ENCODE measurements at places on chromosomes 5 and 9.

DNA sequence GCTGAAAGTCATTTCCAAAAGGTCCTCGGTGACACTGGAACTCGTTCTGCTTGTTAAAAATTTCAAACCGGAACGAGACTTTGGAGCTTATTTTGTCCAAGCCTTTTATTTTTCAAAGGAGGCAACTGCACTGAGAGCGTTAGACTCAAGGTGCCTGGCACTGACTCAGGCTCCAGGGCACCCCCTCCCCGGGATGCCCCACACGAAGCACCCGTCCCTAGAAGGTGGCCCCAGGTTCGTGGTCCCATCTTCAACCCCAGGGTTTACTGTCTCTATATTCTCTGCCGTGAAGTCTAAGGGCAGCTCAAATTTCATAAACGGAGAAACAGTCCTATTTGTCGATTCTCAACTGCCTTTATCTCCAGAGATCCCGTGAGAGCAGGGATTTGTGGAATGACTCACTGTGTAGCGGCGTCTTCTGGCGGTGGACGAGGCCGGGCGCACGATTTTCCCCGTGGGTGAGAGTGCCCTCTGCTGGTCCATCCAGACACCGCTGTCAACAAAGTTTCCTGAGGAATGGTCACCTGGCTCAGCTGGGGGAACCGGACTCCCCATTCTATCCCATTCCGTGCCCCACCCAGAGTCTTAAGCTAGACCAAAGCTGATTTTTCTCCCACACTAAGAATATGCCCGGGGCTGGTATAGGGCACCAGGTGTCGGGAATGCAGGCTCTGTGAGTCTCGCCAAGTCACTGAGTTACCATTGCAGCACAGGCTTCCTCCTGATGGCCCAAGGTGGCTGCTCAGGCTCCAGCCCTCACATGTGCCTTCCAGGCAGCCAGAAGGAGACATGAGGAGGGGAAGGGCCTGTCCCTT lies 27.1 kb upstream of the SLC6A19 start:
- DNase-seq, result peak; percentile 28

- DNase-seq, result no peak
Measured at GRCh38 chr9:13963005-13963653, 350.8 kb downstream of the NFIB start.

- no peak for DNase-seq
Measured at GRCh38 chr5:141172381-141173204, at the start of gene PCDHB7. Gene PCDHB7, plus strand, starts transcription at chr5:141172644. Its CDS starts 192 bp downstream, at chr5:141172836.

- no peak for DNase-seq
Measured at GRCh38 chr5:177369645-177370440, 12.1 kb downstream of the RGS14 start.

GRCh38 chr9:6758248-6758497 lies 400 bp downstream of the KDM4C start:
- no peak for DNase-seq

- DNase-seq, result no peak
Measured at GRCh38 chr5:122445070-122445469, 133.0 kb downstream of the SNCAIP start.

- no peak for DNase-seq
Measured at GRCh38 chr5:87076931-87077330, 190.8 kb upstream of the RASA1 start.

DNA sequence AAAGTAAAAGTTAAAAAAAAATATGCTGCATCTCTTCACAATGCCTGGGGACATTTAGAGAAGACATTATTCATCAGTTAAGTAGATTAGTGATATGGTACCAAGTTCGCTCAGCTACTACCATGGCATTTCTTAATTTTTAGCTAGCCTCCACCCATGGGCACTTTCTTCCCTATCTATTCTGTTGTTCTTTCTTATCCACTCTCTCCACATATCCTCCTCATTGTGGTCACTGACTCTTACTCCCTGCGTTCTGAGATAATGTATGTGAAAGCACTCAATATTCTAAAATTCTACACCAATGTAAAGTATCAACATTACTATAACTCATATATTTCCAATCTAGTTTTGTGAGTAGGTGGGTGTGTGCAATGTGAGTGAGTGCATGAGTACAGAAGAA lies 609.7 kb upstream of the DAB2 start:
- no peak for DNase-seq

Measured in GM18507 (cell line).